ENCODE measurements at places on chromosomes 1 and 21.

- no peak for DNase-seq
Observed at GRCh38 chr1:31977385-31978131, 36.1 kb upstream of the KHDRBS1 start.

DNA sequence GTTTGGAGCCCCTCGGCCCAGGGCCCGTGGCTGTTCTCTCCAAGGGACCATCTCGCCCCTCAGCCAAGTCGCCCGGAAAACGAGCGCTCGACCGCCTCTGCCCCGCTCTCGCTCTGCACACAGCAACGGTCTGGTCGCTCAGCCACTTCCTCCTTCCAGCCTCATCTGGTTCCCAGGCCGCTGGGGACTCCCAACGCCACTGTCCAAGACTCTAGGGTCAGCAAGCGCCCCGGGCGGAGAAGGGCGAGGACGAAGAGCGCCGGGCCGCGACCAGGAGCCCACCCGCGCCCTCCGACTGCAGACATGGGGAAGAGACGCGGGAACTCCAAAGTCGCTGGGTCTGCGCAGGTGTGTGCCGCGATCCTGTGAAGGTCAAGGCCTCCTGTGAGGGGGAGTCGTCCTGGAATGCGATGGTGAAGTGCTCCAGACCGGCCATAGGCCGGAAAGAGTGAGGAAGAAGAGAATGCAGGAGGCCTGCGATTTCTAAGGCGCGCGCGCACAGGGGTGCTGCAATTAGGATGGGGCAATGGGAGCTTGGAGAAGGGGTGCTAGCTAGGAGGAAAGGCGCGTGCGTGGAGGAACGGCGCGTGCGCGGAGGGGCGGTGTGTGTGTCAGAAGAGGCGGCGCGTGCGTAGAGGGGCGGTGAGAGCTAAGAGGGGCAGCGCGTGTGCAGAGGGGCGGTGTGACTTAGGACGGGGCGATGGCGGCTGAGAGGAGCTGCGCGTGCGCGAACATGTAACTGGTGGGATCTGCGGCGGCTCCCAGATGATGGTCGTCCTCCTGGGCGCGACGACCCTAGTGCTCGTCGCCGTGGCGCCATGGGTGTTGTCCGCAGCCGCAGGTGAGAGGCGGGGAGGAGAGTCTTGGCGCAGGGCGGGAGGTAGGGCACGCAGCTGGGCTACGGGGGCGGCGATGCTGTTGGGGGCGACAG, at the start of gene IFNAR1:
Gene IFNAR1 (plus strand): TSS at position 680 of the 931 bp plus-strand sequence. CDS start 86 bp downstream, at position 766.
- peak; percentile 99 for DNase-seq

DNA sequence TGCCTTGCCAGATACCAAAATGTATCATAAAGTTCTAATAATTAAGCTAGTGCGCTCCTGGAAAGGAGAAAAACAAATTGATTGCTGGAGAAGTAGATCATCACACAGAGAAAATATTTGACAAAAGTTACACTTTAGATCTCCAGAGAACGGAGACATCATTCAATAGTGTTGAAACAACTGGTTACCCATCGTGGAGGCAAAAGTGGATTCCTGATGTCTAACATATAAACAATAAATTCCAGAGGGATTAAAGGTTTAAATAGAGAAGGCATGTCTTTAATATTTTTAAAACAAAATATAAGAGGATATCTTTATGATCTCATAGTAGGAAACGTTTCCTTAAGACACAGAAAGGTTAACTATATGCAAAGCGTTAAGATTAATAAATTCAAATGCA, 41.0 kb downstream of the NRIP1 start:
- no peak for DNase-seq

GRCh38 chr1:163104385-163105099, 35.4 kb downstream of the RGS4 start:
- DNase-seq = no peak

- DNase-seq = peak; percentile 75
Observed at GRCh38 chr1:240575981-240576662, 35.8 kb downstream of the GREM2 start.

DNA sequence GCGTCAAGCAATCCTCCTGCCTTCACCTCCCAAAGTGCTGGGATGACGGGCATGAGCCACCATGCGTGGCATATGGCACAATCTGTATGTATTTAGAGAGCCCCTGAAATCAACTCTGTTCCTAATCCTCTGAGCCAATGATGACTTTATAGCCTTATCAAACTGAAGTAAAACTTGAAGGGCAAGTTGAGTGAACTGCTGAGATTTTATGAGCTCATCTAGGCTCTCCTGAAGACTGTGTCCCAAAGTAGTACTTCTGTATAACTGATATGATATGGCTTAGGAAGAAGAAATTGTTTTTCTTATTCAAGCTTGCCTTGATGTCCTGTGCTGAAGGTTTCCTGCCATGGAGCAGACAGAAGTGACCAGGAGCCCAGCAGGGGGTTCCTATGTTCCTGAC, 23.7 kb upstream of the NKAIN1 start:
- no peak for DNase-seq

DNA sequence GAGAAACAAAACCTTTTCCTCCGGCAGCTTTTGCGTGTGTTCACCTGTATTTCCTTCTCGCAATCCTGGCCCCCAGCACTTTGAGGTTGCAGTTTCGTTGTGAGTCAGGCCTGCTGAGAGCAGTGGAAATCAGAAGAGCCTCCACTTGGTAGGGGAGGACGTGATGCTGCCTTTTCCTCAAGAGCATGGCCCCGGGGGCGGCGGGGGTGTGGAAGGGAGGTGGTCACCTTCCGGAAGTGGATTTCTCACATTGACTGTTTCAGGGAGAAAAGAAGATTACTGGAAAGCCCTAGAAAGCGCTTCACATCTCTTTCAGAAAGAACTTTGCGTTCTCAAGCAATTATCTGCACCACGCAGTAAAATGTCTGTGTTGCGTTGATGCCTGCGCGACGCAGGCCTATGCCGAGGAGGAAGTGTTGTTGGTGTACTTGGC, 12.2 kb upstream of the IL10 start:
- DNase-seq = no peak

- DNase-seq = peak; percentile 56
Observed at GRCh38 chr21:33403128-33403785, at the start of gene IFNGR2. TSS of gene IFNGR2 (plus strand) at chr21:33403413. CDS start at chr21:33403544, 131 bp downstream.

GRCh38 chr1:173866413-173867115, 1.2 kb downstream of the GAS5 start:
- DNase-seq = no peak

- DNase-seq = no peak
Observed at GRCh38 chr21:43845386-43845785, 19.6 kb upstream of the AGPAT3 start.

DNA sequence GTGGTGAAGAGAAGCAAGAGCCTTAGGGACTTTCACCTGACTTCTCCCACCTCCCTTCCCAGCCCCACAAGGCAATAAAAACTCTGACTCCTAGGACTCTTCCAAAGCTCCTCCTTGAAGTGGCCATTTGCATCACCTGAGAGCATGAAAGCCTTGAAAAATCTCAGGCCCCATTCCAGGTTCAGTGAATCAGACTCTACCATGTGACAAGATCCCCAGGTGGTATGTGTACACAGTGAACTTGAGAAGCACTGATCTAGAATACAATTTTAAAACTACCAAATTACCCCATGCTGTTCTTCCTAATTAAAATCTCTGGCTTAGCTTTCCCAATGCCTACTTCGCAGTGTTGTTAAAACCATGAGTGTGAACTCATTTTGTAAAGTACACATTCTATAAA, 195.1 kb upstream of the SAMSN1 start:
- no peak for DNase-seq

GRCh38 chr1:84298328-84298683, 3.2 kb upstream of the SAMD13 start:
- DNase-seq = peak; percentile 25

GRCh38 chr1:93631626-93632365, 49.8 kb downstream of the BCAR3 start:
- DNase-seq = no peak

- no peak for DNase-seq
Observed at GRCh38 chr1:110686188-110686587, 11.4 kb upstream of the KCNA3 start.

- DNase-seq = no peak
Observed at GRCh38 chr1:225442123-225442505, 14.3 kb upstream of the LBR start.

DNA sequence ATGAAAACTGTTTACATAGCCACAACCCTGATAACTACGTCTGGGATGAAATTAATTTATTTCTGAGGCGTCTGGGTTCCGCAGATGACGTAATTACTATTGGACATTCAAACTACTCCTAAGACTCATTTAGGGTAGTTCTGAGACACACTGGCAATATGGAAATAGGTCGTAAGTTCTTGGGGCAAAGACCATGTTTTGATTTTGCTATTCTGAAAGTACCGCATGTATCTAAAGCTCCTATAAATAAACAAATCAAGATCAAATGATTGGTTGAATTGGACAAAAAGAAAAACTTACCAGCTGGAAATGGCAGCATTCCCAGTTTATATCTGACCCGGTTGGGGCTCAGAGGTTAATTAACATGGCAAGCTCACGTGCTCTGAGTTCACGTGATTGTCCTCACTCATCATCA, 74.3 kb downstream of the DHRS3 start:
- DNase-seq = no peak

- no peak for DNase-seq
Observed at GRCh38 chr1:23699280-23700179, 7.9 kb downstream of the RPL11 start.

DNA sequence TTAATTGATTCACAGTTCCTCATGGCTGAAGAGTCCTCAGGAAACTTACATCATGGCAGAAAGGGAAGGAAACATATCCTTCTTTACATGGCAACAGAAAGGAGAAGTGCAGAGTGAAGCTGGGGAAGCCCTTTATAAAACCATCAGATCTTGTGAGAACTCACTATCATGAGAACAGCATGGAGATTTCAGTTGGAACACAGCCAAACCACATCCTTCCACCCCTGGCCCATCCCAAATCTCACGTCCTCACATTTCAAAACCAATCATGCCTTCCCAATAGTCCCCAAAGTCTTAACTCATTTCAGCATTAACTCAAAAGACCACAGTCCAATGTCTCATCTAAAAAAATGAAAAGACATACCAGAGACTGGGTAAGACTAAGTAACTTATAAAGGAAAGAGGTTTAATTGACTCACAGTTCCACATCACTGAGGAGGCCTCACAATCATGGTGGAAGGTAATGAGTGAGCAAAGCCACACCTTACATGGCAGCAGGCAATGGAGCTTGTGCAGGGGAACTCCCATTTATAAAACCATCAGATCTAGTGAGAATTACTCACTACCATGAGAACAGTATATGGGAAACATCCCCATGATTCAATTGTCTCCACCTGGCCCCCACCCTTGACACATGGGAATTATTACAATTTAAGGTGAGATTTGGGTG, 105.2 kb downstream of the MRPL39 start:
- DNase-seq = no peak

- peak; percentile 89 for DNase-seq
Observed at GRCh38 chr21:18529254-18529653, 125.7 kb upstream of the TMPRSS15 start.

DNA sequence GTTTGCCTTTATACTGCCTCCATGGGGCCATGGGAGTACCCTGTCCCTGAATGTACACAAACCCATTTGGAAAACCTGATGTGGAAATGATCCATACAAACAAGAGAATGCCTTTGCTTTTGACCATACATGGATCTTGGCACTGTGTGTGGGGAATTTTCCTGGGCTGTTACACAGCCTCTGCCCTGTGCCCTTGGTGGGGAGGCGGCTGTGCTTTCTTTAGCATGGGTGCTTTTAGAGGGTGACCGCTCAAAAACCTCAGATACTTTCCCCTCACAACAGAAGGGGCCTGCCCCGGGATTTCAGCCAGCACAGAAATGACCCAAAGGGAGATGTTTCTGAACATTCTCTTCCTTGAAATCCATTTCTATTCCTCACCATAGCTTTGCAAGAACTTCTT, 194.8 kb downstream of the LMO4 start:
- DNase-seq = peak; percentile 24

GRCh38 chr21:31503939-31504338, 155.6 kb upstream of the SOD1 start:
- no peak for DNase-seq

DNA sequence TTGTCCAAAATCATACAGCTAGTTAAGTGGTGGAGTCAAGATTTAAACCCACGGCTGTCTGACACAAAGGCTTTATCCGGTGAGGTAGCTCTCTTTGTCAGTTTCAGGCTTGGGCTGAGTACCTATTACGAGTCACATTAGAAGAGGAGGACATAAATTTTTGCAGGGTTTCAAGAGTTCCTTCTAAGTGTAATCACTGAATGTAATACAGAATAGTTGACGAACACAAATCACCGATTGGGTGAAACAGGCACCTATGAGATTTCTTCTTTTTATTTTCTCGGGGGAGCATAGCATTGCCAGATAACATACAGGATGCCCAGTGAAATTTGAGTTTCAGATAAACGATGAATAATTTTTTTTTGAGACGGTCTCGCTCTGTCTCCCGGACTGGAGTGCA, 847 bp downstream of the PSMD4 start:
- peak; percentile 14 for DNase-seq

- no peak for DNase-seq
Observed at GRCh38 chr21:29236201-29236600, 62.5 kb upstream of the BACH1 start.

GRCh38 chr1:216034506-216034905, 388.7 kb downstream of the USH2A start:
- no peak for DNase-seq

- DNase-seq = no peak
Observed at GRCh38 chr1:76856104-76856503, 11.2 kb upstream of the ST6GALNAC5 start.

DNA sequence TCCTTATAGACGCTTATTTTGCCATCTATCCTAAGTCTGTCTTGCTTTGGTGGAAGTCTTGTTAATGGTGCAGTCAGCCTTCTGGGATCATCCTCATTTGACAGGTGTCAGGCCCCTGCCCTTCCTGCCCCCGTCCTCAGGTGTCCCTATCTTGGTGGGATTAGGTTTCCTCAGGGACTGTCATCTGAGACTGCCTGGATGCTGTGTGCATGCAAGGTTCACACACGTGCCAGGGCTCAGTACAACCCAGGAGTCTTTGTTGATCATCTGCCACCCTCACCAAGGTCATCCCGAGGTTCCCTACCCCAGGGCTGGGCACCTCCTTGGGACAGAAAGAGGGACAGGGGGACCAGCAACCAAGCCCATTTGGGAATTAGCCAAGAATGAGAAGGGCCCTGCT, 18.0 kb downstream of the PADI2 start:
- DNase-seq = no peak
